ENCODE measurements at places on chromosomes 12 and 14.

DNA sequence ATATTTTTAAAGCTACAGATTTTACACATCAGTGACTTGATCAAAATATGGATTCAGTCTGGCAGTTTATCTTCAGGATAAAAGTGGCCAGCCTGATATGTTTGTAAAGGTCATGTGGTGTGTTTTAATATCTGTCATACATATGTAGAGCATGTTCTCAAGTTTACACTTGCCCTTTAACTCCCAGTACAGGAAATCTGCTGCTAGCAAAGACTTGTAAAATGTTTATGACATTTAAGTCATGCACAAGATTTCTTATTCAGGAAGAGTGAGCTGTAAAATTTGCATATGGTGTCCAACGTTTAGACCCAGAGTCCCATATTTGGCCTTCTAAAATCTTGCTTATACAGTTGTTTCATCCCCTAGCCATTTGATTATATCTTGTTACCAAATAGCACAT lies 197.5 kb upstream of the FLRT2 start:
- no peak for DNase-seq

GRCh38 chr12:50506753-50507473 lies 2.1 kb downstream of the DIP2B start:
- DNase-seq: no peak

GRCh38 chr12:78004249-78005093 lies 173.8 kb downstream of the NAV3 start:
- DNase-seq: no peak

- DNase-seq: no peak
These were observed 5.8 kb downstream of the NID2 start for GRCh38 chr14:52063052-52063462.

GRCh38 chr12:120115692-120116440 lies 687 bp downstream of the RAB35 start:
- peak; percentile 19 for DNase-seq

GRCh38 chr12:1795221-1795784 lies 25.1 kb upstream of the LRTM2 start:
- no peak for DNase-seq

DNA sequence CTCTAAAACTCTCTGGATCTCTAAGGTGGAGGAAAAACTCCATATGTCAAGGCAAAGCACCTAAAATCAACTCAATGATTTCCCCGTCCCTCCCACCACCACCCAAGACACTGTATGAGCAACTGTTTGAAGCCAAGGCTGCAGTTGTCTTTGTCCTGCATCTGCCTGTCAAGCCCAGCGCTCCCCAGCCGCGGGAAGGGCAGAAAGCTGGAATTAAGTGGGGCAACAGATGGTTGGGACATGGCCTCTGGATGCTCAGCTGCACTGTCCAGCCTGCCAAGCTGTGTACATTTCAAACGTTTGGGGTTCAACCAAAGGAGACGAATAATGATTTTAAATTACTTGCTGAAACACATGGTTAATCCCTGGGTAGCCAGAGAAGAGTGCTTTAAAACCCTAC lies 42.2 kb upstream of the PTGR2 start:
- peak; percentile 8 for DNase-seq

DNA sequence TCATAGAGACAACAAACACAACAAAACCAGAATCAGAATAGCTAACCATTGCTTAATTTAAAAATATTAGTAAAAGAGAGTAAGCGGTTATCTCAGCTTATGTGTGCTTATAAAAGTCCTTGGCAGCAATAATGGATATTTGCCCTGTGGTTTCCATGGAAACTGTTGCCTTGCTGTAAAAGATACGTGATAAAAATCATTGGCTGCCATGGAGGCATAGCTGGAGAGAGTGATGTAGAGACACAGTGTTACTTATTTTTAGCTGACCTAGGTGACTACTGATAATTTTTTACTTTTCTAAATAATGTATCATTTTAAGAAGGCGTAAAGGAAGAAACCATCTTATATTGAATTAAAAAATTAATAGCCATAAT lies 92.9 kb downstream of the ERC1 start:
- peak; percentile 48 for DNase-seq

- DNase-seq: no peak
These were observed 138.1 kb upstream of the FLRT2 start for GRCh38 chr14:85391892-85392291.

GRCh38 chr14:99118046-99118721 lies 153.8 kb downstream of the BCL11B start:
- DNase-seq: peak; percentile 23

DNA sequence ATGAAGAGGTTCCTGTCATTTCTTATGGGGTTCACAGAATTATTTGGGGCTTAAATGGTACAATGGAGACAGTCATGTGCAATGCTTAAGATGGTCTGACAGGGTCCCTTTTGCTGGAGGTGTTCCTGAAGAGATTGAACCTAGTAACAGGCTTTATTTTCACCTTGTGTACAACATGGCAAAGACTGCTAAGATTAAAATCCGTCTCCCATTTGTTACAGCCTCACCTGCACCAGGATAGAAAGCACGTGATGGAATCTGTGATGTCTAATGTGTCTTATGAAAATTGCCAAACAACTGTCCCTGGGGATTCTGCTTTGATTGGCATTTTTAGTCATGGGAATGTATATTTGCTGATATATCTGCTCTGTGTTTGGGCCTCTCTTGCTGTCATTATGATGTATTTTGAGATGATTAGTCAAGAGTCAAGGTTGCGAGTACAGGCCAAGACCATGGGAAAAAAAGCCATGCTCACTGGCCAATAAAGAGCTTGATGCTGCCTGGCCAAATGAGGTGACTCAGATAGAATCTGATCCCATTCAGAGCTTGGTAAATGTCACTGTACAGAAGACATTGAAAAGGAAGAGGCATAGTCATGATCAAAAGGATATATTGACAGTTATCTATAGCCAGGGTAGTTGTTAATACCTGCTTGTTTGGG lies 96.1 kb downstream of the FLRT2 start:
- DNase-seq: no peak

- DNase-seq: no peak
These were observed 11.4 kb downstream of the CEP128 start for GRCh38 chr14:80930095-80930494.

GRCh38 chr14:103819503-103820307 lies 27.7 kb downstream of the PPP1R13B start:
- DNase-seq: no peak

- DNase-seq: no peak
These were observed 3.9 kb upstream of the ABHD4 start for GRCh38 chr14:22594156-22594716.

GRCh38 chr12:12384571-12385340 lies 27.9 kb downstream of the BORCS5 start:
- DNase-seq: no peak

- no peak for DNase-seq
These were observed 61.3 kb downstream of the CDK17 start for GRCh38 chr12:96338852-96339471.

DNA sequence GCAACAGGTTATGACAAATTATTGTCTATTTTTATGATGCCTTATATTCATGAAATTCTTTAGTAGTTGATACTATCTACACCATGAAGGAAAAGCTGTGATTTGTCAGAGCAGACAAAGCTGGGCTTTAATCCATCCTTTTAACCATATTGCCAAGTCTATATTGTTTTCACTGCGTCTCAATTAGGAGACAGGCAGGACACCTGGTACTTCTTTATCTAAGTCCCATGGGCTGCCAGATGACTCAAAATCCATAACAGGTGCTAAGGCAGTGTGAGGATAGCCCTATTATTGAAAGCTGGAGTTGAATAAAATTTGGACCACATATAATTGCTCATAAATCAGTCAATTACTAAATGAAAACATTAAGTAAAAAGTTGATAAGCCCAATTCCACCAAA lies 22.6 kb downstream of the INSM2 start:
- no peak for DNase-seq

- DNase-seq: no peak
These were observed 27.4 kb upstream of the CEBPE start for GRCh38 chr14:23146351-23146910.

DNA sequence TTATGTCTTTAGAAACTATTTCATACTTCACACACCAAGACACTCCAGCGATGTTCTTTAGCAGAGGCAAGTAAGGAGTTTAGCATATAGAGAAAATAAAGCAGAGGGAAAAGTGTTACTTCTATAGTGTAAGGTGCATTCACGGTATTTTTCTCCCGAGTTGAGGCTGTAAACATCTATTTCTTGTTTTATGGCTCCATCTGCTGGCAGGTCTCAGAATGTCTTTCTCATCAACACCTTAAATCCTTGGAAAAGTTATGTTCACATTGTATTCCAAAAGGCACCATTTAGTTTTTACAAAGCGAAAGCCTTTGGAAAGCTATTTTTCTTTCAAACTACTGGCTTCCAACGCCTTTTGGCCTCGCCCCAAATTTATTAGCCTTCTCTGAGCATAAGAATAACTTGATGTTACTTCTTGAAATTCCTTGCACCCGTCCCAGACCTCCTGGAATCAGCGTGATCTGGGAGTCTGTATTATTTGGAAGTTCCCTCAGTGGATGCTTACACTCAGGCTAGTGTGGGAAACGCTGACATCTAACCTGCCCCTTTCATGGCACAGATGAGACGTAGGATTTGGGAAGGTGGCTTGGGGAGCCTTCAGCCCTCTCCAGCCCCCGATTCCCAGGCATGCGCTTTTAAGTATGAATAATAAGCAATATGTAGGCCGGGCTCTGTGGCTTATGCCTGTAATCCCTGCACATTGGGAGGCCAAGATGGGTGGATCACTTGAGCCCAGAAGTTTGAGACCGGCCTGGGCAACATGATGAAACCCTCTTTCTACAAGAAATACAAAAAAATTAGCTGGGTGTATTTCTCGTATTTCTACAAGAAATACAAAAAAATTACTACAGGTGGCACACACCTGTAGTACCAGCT lies 1.9 kb upstream of the PIWIL1 start:
- DNase-seq: peak; percentile 6

GRCh38 chr14:63155511-63156185 lies 48.6 kb upstream of the RHOJ start:
- no peak for DNase-seq

DNA sequence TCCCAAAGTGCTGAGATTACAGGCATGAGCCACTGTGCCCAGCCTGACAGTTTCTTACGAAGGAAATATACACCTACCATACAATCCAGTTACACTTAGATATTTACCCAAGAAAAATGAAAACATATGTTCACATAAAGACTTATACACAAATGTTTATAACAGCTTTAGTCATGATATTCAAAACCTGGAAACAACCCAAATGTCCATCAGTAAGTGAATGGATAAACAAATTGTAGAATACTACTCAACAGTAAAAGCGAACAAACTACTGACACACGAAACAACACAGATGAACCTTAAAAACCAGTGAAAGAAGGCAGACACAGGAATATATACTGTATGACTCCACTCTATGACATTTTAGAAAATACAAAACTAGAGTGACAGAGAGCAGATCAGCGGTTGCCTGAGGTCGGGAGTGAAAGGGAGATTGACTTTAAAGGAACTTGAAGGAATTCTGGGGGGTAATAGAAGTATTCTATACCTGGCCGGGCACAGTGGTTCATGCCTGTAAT lies 83.6 kb downstream of the SPRING1 start:
- DNase-seq: no peak

DNA sequence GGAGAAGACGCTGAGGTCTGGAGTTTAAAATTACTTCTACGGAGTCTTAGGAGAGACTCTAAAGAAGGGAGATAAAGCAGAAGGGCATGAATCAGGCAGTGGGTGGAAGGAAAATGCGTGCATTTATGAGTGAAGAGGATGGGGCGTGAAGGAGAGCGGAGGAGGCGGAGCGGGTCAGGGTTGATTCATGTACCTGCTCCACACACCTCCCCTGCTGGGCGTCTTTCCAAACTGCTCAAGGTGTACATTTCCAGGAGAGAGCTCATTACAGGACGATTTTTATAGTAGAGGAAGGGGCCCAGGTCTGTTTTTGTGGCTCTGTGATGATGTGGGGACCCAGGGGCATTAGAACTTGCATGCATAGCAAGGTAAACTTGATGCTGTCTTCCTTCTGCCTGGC lies 65.0 kb upstream of the ASPG start:
- DNase-seq: no peak

GRCh38 chr14:20630340-20631022 lies 11.0 kb downstream of the OR6S1 start:
- DNase-seq: no peak

- peak; percentile 62 for DNase-seq
These were observed 31.0 kb downstream of the FOXN4 start for GRCh38 chr12:109277899-109278762.

DNA sequence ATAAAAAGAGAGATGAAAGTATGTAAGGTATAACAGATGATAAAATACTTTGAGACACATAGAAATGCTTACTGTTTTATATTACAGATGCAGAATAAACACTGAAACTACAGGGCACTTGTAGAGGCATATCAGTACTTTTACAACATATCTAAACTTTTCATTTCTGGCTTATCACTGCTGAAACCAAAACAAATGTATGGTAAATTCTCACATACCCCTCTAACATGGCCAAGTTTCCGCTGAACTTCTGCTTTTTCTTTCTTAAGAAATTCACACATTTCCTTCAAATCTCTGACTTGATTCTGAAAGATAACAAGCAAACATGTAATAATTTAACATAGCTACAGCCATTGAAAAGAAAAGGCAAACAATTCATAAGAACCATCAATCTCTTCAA lies 33.3 kb upstream of the C12orf50 start:
- no peak for DNase-seq

DNA sequence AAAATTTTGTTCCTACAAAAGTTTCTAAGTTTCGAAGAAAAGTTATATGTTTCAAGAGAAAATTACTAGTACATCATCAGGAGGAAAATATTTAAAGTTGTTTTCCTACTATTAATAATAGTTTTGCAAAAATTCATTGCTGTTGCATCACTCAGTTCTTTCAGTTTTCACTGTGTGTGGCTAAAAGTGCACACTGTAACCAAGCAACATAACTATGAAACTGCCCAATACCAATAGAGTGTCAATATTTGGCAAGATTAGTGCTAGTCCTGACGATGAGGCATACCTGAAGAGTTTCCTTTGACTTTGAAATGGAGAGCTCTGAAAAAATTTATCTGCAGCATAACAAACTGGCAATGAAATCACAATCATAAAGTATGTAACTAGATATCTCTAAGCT lies 194.3 kb downstream of the CPNE8 start:
- no peak for DNase-seq

GRCh38 chr12:6093764-6094163 lies 30.7 kb downstream of the VWF start:
- DNase-seq: no peak

- no peak for DNase-seq
These were observed 26.3 kb downstream of the ZFYVE21 start for GRCh38 chr14:103741876-103742275.

GRCh38 chr14:89256283-89256682 lies 160.8 kb downstream of the FOXN3 start:
- DNase-seq: no peak

DNA sequence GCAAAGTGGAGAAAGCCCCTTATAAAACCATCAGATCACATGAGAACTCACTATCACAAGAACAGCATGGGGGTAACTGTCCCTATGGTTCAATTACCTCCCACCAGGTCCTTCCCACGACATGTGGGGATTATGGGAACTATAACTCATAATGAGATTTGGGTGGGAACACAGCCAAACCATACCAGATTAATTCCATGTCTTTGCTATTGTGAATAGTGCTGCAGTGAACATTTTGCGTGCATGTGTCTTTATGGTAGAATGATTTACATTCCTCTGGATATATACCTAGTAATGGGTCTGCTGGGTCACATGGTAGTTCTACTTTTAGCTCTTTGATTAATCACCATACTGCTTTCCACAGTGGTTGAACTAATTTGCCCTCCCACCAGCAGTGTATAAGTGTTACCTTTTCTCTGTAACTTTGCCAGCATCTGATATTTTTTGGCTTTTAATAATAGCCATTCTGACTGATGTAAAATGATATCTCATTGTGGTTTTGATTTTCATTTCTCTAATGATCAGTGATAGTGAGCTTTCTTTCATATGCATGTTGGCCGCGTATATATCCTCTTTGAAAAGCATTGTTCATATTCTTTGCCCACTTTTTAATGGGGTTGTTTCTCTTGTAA lies 29.7 kb upstream of the SAV1 start:
- no peak for DNase-seq

Measured in NCI-H446 (cell line).